ENCODE measurements at places on chromosomes 2 and 18.

DNA sequence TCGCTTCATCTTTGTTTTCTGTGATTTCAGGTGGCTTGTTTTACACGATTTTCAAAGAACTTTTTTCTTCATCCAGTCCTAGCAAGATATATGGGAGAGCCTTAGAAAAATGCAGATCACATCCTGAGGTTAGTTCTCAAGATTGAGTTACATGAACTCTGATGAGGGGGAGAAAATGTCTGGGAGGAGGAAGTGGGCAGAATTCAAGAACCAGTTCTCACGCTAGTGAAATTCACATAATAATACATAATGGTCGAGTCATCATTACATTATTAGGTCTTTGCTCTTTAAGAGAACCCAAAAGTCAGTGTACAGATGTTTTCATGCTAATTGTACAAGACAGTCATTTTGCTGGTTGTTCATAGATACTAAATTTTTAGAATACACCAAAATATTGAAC lies 7.0 kb downstream of the TIMM21 start:
- DNase-seq, result no peak
- no peak overlapping the region for H3K27ac ChIP-seq

- no peak overlapping the region for H3K4me3 ChIP-seq
- no peaks in the 10 kb centered on the region for H3K36me3 ChIP-seq
- H3K4me1 ChIP-seq, result no peaks in the 10 kb centered on the region
- no peaks in the 10 kb centered on the region for H3K27me3 ChIP-seq
- H3K27ac ChIP-seq, result no peak overlapping the region
These were observed 617.5 kb upstream of the CHAC2 start for GRCh38 chr2:53150146-53150545.

DNA sequence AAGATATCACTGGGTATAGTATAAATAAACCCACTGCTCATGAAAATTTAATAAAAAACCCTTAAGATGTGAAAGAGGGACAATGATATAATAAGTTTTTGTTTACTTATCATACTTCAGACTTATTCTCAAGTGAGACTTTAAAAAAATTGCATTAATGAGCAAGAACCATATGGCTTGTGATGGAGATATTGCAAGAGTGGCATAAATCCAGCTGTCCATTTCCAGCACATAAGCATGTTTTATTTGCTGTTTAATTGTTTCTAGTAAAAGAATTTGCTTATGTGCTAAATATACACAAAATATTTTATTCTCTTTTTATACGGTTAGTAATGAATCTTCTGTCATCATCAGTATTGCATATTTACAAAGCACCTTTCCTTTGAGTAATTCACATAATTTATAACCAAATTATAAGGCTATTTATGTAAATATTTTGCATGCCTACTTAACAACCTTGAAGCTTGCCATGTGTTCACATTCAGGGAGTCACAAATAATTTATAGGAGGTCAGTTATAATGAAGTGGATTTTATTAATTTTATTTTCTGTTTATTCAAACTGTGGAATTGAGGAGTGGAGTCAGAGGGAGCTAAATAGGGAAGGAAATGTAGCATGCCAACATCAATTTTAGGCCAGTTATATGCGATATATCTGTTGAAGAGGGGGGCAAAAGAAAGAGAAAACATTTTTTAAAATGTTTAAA lies 318.5 kb upstream of the CWC22 start:
- no peak overlapping the region for H3K27ac ChIP-seq
- H3K27me3 ChIP-seq, result no peaks in the 10 kb centered on the region
- H3K4me1 ChIP-seq, result no peaks in the 10 kb centered on the region
- H3K36me3 ChIP-seq, result no peaks in the 10 kb centered on the region
- DNase-seq, result no peak

GRCh38 chr2:133135035-133135654 lies 433.1 kb downstream of the NCKAP5 start:
- H3K27ac ChIP-seq, result no peak overlapping the region
- H3K4me3 ChIP-seq, result no peak overlapping the region
- H3K36me3 ChIP-seq, result no peaks in the 10 kb centered on the region
- H3K4me1 ChIP-seq, result no peaks in the 10 kb centered on the region

DNA sequence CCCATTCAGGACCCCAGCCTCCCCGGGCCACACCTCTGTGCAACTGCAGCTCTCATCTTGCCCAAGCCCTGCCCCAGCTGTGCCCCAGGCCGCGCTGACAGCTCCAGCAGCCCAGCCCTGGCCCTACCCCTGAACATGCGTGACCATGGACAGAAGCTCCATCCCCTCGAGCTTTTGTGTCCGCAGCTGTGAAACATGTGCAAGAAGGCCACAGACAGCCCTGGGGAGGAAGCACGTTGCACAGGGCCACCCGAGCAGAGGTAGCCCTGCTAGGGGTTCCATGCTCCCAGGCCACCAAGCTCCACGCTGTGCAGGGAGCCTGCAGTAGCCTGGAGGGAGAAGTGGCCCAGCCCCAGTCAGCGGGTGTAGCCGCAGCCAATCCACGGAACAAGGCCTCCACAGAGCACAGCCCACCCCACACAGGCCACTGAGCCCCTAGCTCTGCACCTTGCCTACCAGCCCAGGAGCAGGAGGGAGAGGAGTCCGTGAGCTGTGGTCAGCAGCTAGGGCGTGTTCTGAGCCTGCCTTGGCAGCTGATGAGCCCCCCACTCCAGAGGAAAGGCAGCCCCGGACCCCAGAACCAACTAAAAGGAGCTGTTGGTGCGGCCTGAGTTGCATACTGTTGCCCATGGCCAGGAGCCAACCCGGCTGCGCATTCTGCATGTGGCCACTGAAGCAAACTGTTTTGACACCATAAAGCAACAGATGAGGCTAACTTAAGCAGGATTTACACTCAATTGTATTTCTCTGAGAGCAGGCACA lies 184.0 kb downstream of the SEPTIN10 start:
- no peak for DNase-seq
- H3K4me1 ChIP-seq, result no peaks in the 10 kb centered on the region
- H3K4me3 ChIP-seq, result no peak overlapping the region
- H3K36me3 ChIP-seq, result no peaks in the 10 kb centered on the region

DNA sequence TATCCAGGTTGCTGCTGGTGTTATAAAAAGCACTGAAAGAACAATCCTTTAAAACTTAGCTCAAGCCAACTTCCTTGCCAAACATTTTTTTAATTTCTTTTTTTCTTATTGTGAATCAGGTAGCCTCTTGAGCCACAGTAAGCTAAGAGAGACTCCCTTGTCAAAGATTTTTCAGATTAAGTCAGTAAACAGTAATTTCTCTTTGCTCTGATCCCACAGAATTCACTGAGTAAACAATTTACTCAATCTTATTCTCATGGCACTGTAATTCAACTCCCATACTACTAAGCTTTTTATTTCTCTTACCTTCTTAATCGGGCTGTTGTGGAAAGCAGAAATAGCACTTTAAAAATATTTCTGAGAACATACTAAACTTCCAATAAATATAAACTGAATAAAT lies 82.7 kb downstream of the C2orf74 start:
- DNase-seq, result no peak
- no peak overlapping the region for H3K27ac ChIP-seq
- H3K36me3 ChIP-seq, result no peaks in the 10 kb centered on the region
- H3K27me3 ChIP-seq, result no peaks in the 10 kb centered on the region

GRCh38 chr2:67651565-67651964 lies 254.4 kb downstream of the ETAA1 start:
- no peak overlapping the region for H3K4me3 ChIP-seq
- peaks cover 10% of the 10 kb centered on the region for H3K4me1 ChIP-seq
- no peak for DNase-seq
- H3K27ac ChIP-seq, result no peak overlapping the region
- H3K36me3 ChIP-seq, result no peaks in the 10 kb centered on the region

DNA sequence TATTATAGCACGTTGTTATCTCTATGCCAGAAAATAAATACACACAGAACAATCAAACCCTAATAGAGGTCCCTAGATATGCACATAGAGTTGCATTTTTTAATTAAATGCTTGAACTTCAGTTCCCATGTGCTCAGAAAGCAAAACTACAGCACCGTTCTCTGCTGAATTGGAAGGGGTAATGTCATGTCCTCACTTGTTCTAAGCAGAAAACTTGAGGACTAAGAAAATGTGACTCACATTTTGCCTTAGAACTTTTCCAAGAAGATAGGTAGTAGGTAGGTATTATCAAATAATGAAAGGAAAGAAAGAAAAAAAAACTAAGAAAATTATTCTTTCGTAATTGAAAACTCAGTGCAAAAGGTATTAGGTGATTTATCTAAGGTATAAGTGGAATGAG lies 607.3 kb downstream of the ERBB4 start:
- H3K27ac ChIP-seq, result no peak overlapping the region
- H3K4me1 ChIP-seq, result no peaks in the 10 kb centered on the region
- no peaks in the 10 kb centered on the region for H3K27me3 ChIP-seq
- no peaks in the 10 kb centered on the region for H3K36me3 ChIP-seq
- no peak for DNase-seq
- no peak overlapping the region for H3K4me3 ChIP-seq

- H3K36me3 ChIP-seq, result no peaks in the 10 kb centered on the region
- no peak for DNase-seq
- H3K4me1 ChIP-seq, result no peaks in the 10 kb centered on the region
- H3K4me3 ChIP-seq, result no peak overlapping the region
- no peak overlapping the region for H3K27ac ChIP-seq
These were observed 1351.3 kb upstream of the CHAC2 start for GRCh38 chr2:52416340-52416739.

DNA sequence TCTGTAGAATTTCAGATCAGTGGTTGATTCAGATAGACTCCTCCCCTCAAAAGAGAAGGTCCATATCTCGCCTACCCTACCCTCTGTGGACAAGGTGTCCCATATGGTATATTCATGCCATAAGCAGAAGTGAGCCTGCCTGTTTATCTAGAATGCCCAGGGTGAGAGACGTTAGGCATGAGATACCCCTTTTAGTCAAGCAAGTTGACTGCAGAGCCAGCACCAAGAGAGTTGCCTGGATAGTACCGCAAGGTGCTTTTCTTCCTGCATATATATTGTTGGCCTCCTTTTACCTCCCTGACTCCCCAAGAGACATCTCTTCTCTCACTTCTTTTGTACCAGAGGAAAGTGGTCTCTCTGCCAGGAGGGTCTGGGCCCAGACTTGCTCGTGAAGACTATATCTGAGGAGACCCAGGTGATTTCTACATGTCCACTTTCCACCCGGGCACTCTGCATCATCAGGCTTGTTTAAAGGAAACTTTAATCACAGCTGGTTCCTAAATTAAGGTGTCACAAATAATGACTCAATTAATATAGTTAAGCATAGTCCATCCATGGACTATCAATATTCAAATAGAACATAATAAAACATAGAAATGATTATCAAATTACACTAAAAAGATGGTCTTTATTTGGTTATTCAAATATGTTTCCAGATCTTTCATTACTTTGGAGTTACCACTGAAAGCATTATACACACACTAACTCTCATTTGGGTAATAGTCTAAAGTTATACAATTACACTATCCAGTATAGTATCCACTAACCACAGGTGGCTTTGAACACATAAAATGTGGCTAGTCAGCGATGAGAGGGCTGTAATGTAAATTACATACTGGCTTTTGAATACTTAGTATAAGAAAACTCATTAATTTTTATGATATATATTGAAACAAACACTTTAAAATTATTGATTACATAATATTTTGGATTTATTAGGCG lies 4.1 kb downstream of the ITGA4 start:
- H3K27me3 ChIP-seq, result no peaks in the 10 kb centered on the region
- no peaks in the 10 kb centered on the region for H3K36me3 ChIP-seq
- no peak overlapping the region for H3K4me3 ChIP-seq
- no peak overlapping the region for H3K27ac ChIP-seq

- H3K4me3 ChIP-seq, result no peak overlapping the region
- H3K27me3 ChIP-seq, result no peaks in the 10 kb centered on the region
- H3K36me3 ChIP-seq, result no peaks in the 10 kb centered on the region
- no peak for DNase-seq
- no peak overlapping the region for H3K27ac ChIP-seq
These were observed 67.4 kb downstream of the MOGAT1 start for GRCh38 chr2:222738809-222739208.

- H3K4me3 ChIP-seq, result no peak overlapping the region
- H3K27me3 ChIP-seq, result no peaks in the 10 kb centered on the region
- DNase-seq, result no peak
These were observed 39.5 kb downstream of the STON1 start for GRCh38 chr2:48569433-48569832.

Measured in ovary (tissue), 10 donors.